ENCODE measurements at places on chromosomes 1 and 21.

DNA sequence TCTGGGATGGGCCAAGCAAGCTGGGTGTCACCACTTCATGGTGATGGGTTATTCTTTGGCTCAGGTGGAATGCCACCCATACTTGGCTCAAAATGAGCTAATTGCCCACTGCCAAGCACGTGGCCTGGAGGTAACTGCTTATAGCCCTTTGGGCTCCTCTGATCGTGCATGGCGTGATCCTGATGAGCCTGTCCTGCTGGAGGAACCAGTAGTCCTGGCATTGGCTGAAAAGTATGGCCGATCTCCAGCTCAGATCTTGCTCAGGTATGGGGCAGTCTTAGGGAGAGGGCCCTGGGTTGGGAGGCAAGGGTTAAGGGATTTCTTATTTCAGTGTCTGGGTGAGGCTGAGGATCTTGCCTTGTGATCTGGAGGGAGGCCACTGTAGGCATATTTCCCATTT lies 15.4 kb upstream of the NASP start:
- H3K4me3 ChIP-seq: no peak overlapping the region
- no peak overlapping the region for H3K27ac ChIP-seq
- no peaks in the 10 kb centered on the region for H3K27me3 ChIP-seq
- no peaks in the 10 kb centered on the region for H3K4me1 ChIP-seq
- no peak for DNase-seq
- no peaks in the 10 kb centered on the region for H3K36me3 ChIP-seq

DNA sequence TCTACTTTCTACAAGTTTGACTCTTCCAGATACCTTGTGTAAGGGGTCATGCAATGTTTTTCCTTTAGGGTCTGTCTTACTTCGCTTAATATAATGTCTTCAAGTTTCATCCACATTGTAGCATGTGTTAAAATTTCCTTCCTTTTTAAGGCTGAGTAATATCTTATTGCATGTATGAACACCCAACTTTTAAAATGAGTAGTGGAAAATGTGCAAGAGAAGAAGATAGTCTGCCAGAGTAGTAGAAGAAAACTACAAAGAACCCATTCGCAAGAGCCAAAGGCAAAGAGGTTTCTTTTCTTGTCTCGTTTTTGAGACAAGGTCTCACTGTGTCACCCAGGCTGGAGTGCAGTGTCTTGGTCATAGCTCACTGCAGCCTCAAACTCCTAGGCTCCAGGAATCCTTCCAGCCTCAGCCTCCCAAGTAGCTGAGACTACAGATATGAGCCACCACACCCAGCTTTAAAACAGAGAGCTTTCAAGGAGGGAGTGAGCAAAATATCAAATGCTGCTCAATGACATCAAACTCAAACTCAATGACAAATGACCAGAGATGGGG lies 9.4 kb downstream of the IL23R start:
- H3K36me3 ChIP-seq: no peaks in the 10 kb centered on the region
- no peak for DNase-seq
- H3K27ac ChIP-seq: no peak overlapping the region
- H3K4me3 ChIP-seq: no peak overlapping the region
- no peaks in the 10 kb centered on the region for H3K27me3 ChIP-seq

DNA sequence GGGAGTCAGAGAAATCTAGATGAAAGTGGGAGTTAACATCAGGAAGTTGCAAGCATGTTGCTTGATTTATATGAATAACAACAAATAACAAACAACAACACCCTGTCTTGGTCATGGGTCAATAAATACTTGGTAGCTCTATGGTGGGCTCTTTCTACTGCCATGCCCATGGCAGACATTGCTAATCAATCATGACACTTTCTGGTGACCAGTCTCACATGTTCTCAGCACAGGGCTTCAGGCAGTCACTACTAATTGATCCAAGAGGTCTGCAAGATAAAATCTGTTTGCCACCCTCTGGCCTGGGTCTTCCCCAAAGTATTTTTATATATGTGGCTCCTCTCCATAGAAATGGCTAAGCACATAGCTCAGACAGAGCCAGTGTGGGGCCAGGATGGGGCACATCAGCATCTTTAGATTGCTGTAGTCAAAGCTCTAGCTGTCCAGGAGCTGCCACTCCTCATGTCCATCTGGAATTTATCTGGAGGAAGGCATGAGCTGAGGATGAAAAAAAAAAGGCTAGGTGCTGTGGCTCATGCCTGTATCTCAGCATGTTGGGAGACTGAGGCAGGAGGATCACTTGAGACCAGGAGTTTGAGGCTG lies 51.2 kb downstream of the STUM start:
- H3K36me3 ChIP-seq: no peaks in the 10 kb centered on the region
- H3K4me1 ChIP-seq: peaks cover 4% of the 10 kb centered on the region
- no peaks in the 10 kb centered on the region for H3K27me3 ChIP-seq
- no peak overlapping the region for H3K27ac ChIP-seq
- no peak for DNase-seq
- H3K4me3 ChIP-seq: no peak overlapping the region

DNA sequence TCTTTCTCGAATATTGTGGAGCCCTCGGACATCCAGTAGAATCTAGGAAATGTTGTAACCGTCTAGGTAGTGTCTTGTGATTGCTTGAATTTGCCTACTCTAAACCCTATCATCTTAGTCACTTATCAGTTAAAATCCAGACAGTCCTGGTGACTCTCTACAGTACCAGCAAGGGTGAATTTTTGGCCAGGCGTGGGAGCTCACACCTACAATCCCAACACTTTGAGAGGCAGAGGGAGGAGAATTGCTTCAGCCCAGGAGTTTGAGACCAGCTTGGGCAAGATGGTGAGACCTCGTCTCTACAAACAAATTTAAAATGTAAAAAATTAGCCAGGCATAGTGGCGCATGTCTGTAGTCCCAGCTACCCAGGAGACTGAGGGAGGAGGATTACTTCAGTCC lies 230.9 kb downstream of the CHRM3 start:
- H3K4me3 ChIP-seq: no peak overlapping the region
- H3K36me3 ChIP-seq: no peaks in the 10 kb centered on the region
- H3K27ac ChIP-seq: no peak overlapping the region
- H3K27me3 ChIP-seq: no peaks in the 10 kb centered on the region

DNA sequence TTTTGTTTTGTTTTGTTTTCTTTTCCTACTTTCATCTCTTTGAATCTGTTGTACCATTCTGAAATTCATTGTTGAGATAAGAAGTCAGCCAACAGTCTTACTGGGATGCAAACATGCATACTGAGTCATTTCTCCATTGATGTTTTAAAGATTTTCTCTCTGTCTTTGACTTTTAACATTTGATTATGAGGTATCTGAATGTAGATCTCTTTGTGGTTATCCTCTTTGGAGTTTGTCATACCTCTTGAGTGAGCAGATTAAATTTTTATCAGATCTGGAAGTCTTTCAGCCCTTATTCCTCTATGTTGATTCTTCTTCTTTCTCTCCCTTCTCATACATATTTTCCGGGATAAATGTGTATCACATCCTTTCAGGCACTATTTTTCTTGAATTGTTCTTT lies 406.9 kb upstream of the NCAM2 start:
- DNase-seq: no peak
- no peaks in the 10 kb centered on the region for H3K36me3 ChIP-seq
- H3K27ac ChIP-seq: no peak overlapping the region
- H3K27me3 ChIP-seq: no peaks in the 10 kb centered on the region

DNA sequence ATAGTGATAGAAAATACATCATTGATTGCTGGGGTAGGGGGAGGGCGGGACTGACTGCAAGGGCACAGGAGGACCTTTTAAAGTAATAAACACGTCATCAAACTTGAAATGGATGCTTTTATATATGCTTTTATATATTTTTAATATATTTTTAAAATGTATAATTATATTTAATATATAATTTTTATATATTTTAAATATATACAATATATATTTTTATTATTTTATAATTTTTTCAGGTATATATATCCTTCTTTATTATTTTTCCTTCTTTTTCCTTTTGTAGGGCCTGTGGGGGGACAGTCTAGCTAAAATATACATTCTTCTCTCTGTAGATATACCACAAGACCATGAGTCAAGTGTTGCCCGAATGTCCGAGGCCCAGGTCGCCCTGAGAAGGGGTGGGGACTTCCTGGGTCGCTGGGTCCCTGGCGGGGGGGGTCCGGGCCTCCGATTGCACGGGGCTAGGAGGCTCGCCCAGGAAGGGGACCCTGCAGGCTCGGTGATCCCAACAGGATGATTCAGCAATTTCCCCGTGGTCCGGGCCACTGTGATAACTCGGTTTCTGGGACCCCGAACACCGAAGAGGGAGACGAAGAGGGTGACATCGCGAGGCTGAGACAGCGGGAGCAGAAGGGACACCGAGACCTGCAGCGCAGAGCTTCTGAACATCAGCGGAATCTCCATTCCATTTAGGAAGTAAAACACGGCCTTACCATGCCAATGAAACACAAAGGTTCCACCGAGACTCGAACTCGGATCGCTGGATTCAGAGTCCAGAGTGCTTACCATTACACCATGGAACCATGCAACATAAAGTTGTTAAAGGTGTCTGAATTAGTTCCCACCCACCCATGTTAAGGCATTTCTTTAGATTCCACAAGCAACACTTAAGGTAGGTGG lies 112.5 kb upstream of the NBPF11 start:
- peaks cover 4% of the 10 kb centered on the region for H3K4me1 ChIP-seq
- H3K36me3 ChIP-seq: no peaks in the 10 kb centered on the region
- H3K27me3 ChIP-seq: peaks cover 16% of the 10 kb centered on the region
- peak overlapping the region; percentile 80 for H3K4me3 ChIP-seq

DNA sequence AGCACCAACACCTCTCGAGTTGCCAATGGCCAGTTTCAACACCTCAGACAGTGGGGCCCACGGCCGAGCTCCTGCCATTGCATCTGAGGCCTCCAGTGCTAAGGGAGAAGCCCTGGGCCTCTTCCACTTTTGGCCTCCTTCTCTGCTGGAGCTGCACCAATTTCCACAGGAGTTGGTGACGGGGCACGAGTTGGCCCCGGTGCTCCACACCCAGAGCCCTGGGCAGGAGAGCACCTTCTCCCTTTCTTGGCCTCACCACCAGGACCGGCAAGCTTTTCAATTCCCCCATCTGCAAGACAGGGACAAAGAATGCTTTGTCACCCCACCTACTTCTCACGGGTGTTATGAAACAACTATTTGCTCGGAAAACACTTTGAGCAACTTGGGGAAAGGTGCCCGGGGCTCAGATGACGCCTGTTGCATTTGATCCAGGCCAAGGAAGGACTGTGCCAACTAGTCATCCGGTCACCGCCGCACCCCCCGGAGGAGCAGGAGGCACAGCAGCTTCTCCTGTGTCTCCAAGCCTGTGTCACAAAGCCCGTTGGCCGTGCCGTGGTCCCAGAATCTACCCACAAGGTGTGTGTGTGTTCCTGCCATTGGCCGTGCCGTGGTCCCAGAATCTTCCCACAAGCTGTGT lies 55.2 kb downstream of the TOMM20 start:
- H3K4me3 ChIP-seq: no peak overlapping the region
- no peaks in the 10 kb centered on the region for H3K27me3 ChIP-seq
- peak overlapping the region; percentile 97 for H3K27ac ChIP-seq
- no peak for DNase-seq
- peaks cover 47% of the 10 kb centered on the region for H3K4me1 ChIP-seq

DNA sequence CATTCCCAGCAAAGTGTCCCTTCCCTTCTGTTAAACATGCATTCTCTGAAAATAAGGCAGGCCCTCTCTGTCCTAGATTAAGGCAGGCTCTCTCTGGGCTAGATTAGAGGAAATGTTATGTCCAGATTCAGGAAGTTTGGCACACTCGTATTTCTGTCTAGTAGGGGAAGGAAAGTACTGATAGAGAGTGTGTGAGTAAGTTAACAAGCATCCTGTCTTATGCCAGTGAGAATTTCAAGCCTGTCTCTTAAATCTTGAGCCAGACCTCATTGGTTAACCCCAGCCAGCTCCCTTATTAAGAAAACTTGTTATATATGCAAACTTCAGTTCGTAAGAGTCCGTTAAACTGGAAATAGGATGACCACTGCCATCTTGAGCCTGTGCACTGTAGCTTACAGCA lies 31.6 kb downstream of the IGSF5 start:
- no peaks in the 10 kb centered on the region for H3K4me1 ChIP-seq
- H3K27me3 ChIP-seq: no peaks in the 10 kb centered on the region
- no peak overlapping the region for H3K27ac ChIP-seq
- no peak overlapping the region for H3K4me3 ChIP-seq

- DNase-seq: no peak
- no peak overlapping the region for H3K27ac ChIP-seq
- H3K4me1 ChIP-seq: peaks cover 32% of the 10 kb centered on the region
- H3K36me3 ChIP-seq: no peaks in the 10 kb centered on the region
These were observed 10.0 kb upstream of the TNFRSF8 start for GRCh38 chr1:12052997-12053686.

- H3K4me3 ChIP-seq: no peak overlapping the region
- no peaks in the 10 kb centered on the region for H3K27me3 ChIP-seq
- DNase-seq: no peak
- H3K36me3 ChIP-seq: peaks cover 7% of the 10 kb centered on the region
- no peak overlapping the region for H3K27ac ChIP-seq
- H3K4me1 ChIP-seq: no peaks in the 10 kb centered on the region
These were observed 9.2 kb upstream of the SNAPIN start for GRCh38 chr1:153649137-153649862.

DNA sequence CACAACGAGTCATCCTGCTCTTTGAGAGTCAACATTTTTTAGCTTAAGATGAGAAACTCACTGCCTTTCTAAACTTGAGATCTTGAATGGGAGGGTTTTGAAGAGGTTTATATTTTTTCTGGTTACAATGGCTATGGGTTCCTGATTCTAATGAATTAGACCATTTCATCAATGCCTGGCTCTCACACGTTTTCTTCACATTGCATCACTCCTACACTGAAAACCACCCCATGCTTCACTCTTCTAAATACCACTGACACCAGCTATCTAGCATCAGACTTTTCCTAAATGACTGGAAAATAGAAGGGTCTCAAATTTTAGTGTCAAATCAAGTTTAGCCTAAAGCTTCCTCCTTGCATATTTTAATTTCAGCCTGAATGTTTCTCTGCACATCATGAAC lies 606.1 kb upstream of the USP24 start:
- no peaks in the 10 kb centered on the region for H3K36me3 ChIP-seq
- no peak overlapping the region for H3K27ac ChIP-seq
- peaks cover 13% of the 10 kb centered on the region for H3K4me1 ChIP-seq
- no peak for DNase-seq
- H3K27me3 ChIP-seq: no peaks in the 10 kb centered on the region
- H3K4me3 ChIP-seq: no peak overlapping the region

DNA sequence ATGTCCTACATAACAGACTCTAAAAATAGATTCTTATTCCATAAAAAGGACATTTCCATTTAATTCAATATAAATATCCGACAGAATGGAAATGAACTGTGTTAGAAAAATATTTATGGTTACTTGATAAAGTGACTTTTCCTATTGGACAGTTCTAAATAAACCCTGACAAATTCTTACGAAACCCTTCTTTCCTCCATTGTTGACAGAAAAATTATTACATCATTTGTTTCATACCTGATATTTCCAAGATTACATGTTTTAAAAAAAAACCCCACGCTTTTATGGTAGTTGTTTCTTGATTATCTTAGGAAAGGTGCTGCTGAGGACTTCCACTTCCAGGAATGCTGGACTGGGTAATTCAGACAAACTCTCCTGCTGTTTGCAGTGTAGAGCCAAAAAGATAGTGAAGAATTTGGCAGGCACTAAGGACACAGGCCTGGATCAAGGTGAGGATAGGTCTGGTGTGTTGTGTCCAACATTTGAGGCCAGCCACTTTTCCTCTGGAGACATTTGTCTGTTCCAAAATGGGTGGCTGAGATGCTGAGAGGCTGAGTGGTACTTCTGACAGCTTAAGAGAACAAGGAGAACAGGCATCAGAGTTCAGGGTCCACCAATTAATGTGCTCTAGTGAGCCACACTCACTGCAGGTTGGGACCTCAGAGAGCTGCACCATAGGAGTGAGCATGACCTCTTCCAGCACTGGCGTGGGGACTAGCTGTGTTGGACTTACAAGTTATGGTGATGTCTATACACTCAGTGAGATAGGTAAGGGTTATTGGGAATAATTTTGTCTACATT lies 7.0 kb upstream of the C1orf116 start:
- no peaks in the 10 kb centered on the region for H3K4me1 ChIP-seq
- no peak overlapping the region for H3K27ac ChIP-seq
- no peak overlapping the region for H3K4me3 ChIP-seq
- no peak for DNase-seq
